ENCODE measurements at places on chromosomes 1 and 21. TPM values are rescaled to one million over a fixed set of nuclear protein-coding genes. Genes with fewer than 3 reads are reported as not detected.

GRCh38 chr21:36735724-36736320, 36.9 kb downstream of the SIM2 start:
- DNase-seq, result no peak
- no peaks in the 10 kb centered on the region for H3K27me3 ChIP-seq
- no peak overlapping the region for H3K4me3 ChIP-seq
- H3K27ac ChIP-seq, result no peak overlapping the region
- H3K36me3 ChIP-seq, result no peaks in the 10 kb centered on the region

DNA sequence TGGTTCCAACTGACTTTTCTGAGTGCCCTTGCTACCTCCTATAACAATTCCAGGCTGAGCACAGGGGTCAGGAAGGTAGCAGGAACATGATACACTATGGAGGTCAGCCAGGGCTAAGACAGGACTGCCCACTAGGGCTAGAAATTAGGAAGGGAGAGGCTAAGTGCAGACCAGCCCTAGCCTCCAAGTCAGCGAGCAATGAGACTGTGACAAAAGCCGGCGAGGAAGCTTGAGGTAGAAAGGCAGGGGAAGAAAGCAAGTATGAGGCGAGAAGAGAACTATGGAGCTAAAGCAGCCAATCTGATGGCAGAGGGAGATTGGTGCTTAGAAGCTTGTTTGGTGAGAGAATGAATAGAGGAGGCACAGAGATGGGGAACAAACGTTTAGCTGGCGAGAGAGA, 4.7 kb downstream of the UROD start:
- no peak for DNase-seq
- H3K36me3 ChIP-seq, result no peaks in the 10 kb centered on the region
- peaks cover 13% of the 10 kb centered on the region for H3K4me1 ChIP-seq

- peaks cover 30% of the 10 kb centered on the region for H3K4me1 ChIP-seq
- H3K36me3 ChIP-seq, result no peaks in the 10 kb centered on the region
- no peaks in the 10 kb centered on the region for H3K27me3 ChIP-seq
- H3K27ac ChIP-seq, result peak overlapping the region; percentile 91
Observed at GRCh38 chr1:59393211-59394180, 96.6 kb downstream of the FGGY start.

DNA sequence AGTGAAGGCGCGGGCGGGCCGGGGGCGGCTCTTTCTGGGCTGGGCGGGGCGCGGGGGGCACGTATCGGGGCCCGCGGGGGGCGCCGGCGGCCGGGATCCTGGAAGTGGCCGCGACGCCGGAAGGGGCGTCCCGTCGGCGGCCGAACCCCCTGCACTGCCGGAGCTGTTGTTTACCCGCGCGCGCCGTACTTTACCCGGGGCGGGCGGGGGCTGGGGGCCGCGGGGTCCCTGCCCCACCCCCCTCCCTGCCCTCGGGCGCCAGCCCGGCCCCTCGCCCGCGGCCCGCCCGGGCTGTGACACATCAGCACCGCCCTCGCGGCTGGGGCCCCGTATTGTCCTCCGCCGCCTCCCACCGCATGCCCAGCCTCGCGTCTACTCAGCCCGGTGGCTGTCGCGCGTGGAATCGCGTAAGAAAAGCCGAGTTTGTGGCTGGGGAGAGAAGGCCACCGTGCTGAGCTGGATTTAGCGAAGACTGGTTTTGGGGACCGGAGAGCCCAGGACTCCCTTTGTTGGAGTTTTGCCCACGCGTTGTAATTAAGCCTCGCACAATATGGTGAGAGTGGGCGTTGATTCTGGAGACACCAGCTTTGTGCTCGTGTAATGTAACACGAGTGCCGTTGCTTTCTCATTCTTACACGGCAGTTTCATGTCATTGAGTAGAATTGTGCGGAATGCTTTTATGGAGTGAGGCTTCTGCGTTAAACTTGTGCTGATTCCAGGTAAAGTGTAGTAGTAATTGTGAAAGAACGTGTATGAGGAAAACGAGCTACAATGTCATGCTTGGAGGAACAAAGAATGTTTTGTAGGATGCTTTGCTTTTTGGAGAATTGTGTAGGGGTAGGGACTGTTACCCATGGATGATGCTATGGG, 559 bp downstream of the BACH1 start:
- H3K27ac ChIP-seq, result peak overlapping the region; percentile 88
- peak; percentile 83 for DNase-seq
- H3K36me3 ChIP-seq, result no peaks in the 10 kb centered on the region
- H3K4me3 ChIP-seq, result peak overlapping the region; percentile 97

GRCh38 chr1:159932296-159933285, 7.3 kb upstream of the TAGLN2 start:
- H3K4me3 ChIP-seq, result no peak overlapping the region
- H3K4me1 ChIP-seq, result peaks cover 2% of the 10 kb centered on the region
- H3K27me3 ChIP-seq, result no peaks in the 10 kb centered on the region
- H3K36me3 ChIP-seq, result no peaks in the 10 kb centered on the region

DNA sequence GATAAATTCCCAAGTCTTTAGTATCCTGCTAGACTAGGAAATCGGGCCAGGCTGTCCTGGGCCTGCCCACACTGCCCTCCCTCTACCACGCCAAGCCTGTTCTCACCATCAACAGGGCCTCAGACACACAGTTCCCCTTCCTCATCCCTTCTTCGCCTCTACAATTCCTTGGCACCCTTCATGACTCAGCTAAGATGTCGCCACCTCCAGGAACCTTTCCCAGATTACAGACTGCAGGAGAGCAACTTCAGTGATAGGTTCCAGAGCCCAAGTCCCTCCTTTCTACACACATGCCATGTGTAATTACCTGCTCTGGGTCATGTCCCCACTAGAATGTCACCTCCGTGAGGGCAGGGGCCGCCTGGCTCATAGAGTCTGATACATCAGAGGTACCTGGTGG, 3.3 kb downstream of the RIMS3 start:
- peaks cover 4% of the 10 kb centered on the region for H3K4me1 ChIP-seq
- no peaks in the 10 kb centered on the region for H3K36me3 ChIP-seq
- no peak for DNase-seq
- H3K4me3 ChIP-seq, result no peak overlapping the region
- H3K27ac ChIP-seq, result peak overlapping the region; percentile 77

DNA sequence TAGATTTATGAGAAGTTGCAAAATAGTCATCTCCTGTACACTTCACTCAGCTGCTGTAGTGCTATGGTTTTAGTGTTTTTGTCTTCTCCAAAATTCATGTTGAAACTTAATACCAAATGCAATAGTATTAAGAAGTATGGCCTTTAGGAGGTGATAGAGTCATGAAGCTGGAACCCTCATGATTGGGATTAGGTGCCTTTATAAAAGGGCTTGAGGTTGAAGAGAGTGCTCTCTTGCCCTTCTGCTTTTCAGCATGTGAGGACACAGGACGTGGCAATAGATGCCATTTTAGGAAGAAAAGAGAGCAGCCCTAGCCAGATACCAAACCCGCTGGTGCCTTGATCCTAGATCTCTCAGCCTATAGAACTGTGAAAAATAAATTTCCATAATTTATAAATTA, 87.6 kb downstream of the CTH start:
- H3K27ac ChIP-seq, result no peak overlapping the region
- H3K4me1 ChIP-seq, result no peaks in the 10 kb centered on the region
- H3K27me3 ChIP-seq, result no peaks in the 10 kb centered on the region
- no peaks in the 10 kb centered on the region for H3K36me3 ChIP-seq

DNA sequence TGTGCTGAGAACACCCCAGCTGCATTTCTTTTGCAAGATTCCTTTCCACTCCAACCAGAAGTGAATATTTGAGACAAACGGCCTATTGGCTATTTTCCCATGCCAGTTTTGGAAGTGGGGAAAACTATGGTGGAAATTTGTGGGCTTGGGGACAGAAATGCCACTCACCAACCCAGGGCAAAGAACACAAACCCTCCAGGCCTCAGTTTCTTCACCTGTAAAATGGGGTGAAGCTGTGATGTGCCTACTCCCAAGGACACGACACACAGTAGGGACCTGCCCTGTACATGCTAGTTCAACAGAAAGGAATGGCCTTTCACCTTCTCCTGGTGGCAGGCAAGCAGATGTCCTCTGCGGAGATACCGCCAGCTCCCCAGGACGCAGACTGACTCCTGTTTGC, 46.5 kb downstream of the SIM2 start:
- H3K27ac ChIP-seq, result no peak overlapping the region
- H3K4me1 ChIP-seq, result peaks cover 6% of the 10 kb centered on the region
- no peak overlapping the region for H3K4me3 ChIP-seq

DNA sequence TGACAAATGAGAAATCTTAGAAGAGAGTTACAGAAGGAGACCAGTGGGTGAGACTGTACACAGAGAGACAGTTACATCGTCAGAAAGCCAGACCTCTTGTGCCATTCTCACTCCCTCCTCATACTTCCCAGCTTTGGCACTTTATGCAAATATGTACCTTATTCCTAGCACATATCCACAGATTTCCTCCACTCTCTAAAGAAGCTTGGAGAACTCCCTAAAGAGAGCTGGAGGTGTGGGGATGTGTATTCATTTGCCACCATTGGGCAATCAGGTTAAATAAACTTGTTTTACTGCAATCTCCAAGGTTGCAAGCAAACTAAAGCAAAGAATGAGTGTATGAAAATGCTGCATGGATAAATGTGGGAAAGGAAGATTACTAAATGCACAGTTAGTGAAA, 380.9 kb upstream of the PRMT6 start:
- DNase-seq, result no peak
- no peaks in the 10 kb centered on the region for H3K4me1 ChIP-seq
- H3K27ac ChIP-seq, result no peak overlapping the region
- no peaks in the 10 kb centered on the region for H3K27me3 ChIP-seq

DNA sequence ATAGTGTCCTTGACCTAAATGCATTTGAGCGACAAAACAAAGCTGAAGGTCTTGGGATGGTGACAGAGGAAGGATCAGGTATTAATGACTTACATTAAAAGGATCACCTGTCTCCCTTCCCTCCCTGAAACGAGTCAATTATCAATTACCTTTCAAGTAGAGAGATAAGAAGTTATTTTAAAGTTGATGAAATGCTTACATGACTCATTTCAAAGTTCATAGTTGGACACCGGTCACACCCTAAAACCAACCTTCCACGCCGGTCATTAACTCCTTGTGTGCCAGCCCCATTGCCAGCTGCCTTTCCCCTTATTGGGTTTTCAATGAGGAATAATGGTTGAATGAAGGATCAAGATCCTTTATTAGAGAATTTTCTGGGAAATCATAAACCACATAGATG, 129.8 kb downstream of the ZP4 start:
- H3K4me3 ChIP-seq, result no peak overlapping the region
- DNase-seq, result no peak
- no peak overlapping the region for H3K27ac ChIP-seq
- H3K4me1 ChIP-seq, result no peaks in the 10 kb centered on the region

- DNase-seq, result peak; percentile 22
- H3K27ac ChIP-seq, result peak overlapping the region; percentile 83
- H3K4me1 ChIP-seq, result peaks cover 27% of the 10 kb centered on the region
Observed at GRCh38 chr1:7469255-7469938, 301.7 kb upstream of the VAMP3 start.

GRCh38 chr1:18203645-18204044, 96.0 kb downstream of the IGSF21 start:
- H3K36me3 ChIP-seq, result no peaks in the 10 kb centered on the region
- no peaks in the 10 kb centered on the region for H3K4me1 ChIP-seq
- H3K4me3 ChIP-seq, result no peak overlapping the region
- H3K27ac ChIP-seq, result no peak overlapping the region
- no peaks in the 10 kb centered on the region for H3K27me3 ChIP-seq
- DNase-seq, result no peak

GRCh38 chr21:36319767-36320420, at the start of gene MORC3:
Gene MORC3, plus strand, starts transcription at chr21:36320197. Its CDS starts 68 bp downstream, at chr21:36320265.
- H3K27me3 ChIP-seq, result no peaks in the 10 kb centered on the region
- H3K4me3 ChIP-seq, result peak within 1 kb of the TSS; percentile 91
- DNase-seq, result peak; percentile 94
- no peaks in the 10 kb centered on the region for H3K36me3 ChIP-seq
- H3K27ac ChIP-seq, result peak within 1 kb of the TSS; percentile 97

- H3K27ac ChIP-seq, result no peak overlapping the region
- no peak for DNase-seq
- H3K4me1 ChIP-seq, result no peaks in the 10 kb centered on the region
- peaks cover 6% of the 10 kb centered on the region for H3K27me3 ChIP-seq
Observed at GRCh38 chr1:47459253-47459788, 21.5 kb downstream of the FOXD2 start.

- H3K27ac ChIP-seq, result no peak overlapping the region
- H3K36me3 ChIP-seq, result no peaks in the 10 kb centered on the region
- H3K27me3 ChIP-seq, result no peaks in the 10 kb centered on the region
- no peak for DNase-seq
- H3K4me1 ChIP-seq, result peaks cover 32% of the 10 kb centered on the region
Observed at GRCh38 chr1:15412175-15412800, 2.6 kb downstream of the EFHD2 start.

GRCh38 chr1:22417466-22417865, 34.2 kb upstream of the ZBTB40 start:
- no peak overlapping the region for H3K27ac ChIP-seq
- H3K4me3 ChIP-seq, result no peak overlapping the region
- no peak for DNase-seq
- no peaks in the 10 kb centered on the region for H3K4me1 ChIP-seq
- H3K36me3 ChIP-seq, result no peaks in the 10 kb centered on the region
- no peaks in the 10 kb centered on the region for H3K27me3 ChIP-seq

DNA sequence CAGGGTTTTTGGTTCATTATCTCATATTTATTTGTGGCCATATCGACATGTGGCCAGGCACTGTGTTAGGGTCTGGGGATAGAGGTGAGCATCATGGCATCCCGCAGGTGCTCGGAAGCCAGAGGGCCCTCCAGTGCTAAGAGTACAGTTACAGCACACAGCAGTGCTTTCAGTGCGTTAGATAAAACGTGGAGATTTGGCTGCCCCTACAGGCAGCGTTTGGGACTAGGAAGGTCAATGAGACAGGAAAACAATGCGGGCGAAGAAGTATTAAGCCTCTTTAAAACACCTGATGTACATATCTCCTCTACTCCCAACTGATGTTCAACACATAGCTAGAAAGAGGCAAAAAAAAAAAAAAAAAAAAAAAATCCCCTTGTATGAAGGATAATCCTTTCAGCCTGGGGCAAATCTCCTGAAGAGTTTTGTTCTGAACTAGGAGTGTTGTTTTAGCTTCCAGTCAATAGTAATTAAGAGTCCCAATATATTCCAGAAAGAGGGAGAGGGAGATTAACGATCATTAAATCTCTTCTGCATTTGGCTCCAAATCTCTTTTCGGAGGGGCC, 80.1 kb downstream of the CAPZB start:
- no peaks in the 10 kb centered on the region for H3K27me3 ChIP-seq
- no peak overlapping the region for H3K4me3 ChIP-seq
- H3K4me1 ChIP-seq, result peaks cover 18% of the 10 kb centered on the region
- no peak for DNase-seq
- peak overlapping the region; percentile 8 for H3K27ac ChIP-seq
- no peaks in the 10 kb centered on the region for H3K36me3 ChIP-seq

The IL19 gene
- not detected for total RNA-seq

The ZNF648 gene
- total RNA-seq, result not detected

The TMEM82 gene
- total RNA-seq, result not detected

The KRTAP19-1 gene
- not detected for total RNA-seq

The LHX8 gene
- total RNA-seq, result not detected

The FCGR3A gene
- 8.8 TPM for total RNA-seq

The NID1 gene
- total RNA-seq, result 172 TPM

The SPRR5 gene
- total RNA-seq, result not detected

Data from ascending aorta (tissue), 2 donors.